ENCODE measurements at places on chromosomes 3 and 15. TPM values are rescaled to one million over a fixed set of nuclear protein-coding genes. Genes with fewer than 3 reads are reported as not detected.

Gene MED12L
- total RNA-seq, result 11.6 TPM

Gene CHDH
- 0.16 TPM for total RNA-seq

Gene STARD9
- 1.6 TPM for total RNA-seq

Gene ABI3BP
- 2.5 TPM for total RNA-seq

Gene EPHA3
- 55.0 TPM for total RNA-seq

Gene RAB6B
- total RNA-seq, result 45.5 TPM

Gene SMCO1
- total RNA-seq, result 0.10 TPM

Gene ASB14
- 1.00 TPM for total RNA-seq

Gene KNL1
- 13.1 TPM for total RNA-seq

DNA sequence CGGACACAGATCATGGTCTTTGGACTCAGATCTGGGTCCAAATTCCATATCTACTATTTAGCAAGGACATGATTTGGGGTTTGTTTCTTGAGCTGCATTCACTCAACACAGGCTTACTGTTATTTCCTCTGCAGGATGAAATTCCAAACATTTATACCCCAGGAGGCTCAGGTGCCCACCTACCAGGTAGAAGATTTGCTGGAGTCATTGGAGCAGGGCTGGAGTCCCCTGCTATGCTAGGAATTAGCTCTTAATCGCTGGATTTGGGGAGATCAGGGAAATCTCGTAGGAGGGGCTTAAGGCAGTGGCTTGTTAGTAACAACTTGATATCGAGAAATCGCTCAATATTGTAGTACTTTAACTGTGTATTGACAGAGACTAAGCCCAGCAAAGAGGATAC is 193.0 kb downstream of the IL20RB start:
- ATAC-seq, result no peak

DNA sequence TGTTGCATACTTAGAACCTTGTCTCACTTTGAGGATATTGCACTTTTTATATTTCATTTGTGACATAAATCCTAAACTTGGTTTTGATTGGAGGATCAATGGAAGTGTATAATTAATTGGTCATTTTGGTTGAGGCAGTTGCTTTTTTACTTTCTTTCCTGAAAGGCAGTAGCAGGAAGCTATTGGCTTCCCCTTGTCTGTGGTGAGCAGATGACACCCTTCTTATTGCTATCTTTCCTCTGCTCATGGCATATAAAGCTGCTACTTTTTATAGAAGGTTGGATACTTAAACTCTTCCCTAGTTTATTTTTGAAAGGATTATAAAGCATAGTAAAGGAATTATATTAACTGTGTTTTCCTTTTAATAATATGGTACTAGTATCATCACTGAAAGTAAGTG is 28.6 kb downstream of the FAM98B start:
- no peak for ATAC-seq

DNA sequence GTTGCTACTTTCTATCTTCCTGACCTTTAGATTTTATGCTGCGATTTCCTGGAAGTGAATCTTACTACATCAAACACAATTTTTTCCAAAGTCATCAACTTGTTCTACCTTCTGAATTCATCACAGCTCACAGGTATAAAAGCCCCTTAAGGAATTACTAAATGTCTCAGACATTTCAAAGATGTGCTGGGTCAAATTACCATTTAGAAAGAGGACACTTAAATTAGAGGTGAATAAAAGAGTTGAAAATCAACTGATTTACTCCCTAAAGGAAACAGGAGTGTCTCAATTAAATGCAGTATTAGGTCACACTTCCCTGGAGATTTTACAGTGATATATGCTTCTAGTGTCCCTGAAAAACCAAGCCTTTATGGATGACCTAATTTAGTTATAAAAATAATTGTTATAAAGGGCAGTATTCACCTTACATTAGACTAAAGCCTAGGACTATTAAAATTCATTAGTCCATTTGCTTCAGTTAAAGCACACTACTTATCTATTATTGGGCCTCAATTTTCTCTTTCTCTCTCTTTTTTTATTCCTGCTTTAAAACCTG is 128.8 kb downstream of the GMNC start:
- ATAC-seq, result no peak

DNA sequence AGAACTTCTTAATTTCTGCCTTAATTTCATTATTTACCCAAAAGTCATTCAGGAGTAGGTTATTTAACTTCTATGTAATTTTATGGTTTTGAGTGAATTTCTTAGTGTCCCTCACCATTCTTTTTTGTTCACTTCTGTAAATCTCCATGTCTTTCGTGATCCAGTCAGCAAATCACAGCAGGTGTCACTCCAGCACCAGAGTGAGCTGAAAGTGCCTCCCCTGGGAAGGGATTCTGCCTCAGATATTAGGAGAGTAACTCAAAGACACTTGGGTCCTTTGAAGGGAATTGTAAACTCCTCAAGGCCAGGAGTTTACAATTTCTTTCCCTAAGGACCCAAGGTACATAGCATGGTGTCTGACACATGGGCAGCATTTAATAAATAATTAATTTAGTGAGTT is 207.6 kb upstream of the AZI2 start:
- no peak for ATAC-seq

GRCh38 chr3:195556390-195556789 is 13.3 kb upstream of the PPP1R2 start:
- ATAC-seq, result no peak

DNA sequence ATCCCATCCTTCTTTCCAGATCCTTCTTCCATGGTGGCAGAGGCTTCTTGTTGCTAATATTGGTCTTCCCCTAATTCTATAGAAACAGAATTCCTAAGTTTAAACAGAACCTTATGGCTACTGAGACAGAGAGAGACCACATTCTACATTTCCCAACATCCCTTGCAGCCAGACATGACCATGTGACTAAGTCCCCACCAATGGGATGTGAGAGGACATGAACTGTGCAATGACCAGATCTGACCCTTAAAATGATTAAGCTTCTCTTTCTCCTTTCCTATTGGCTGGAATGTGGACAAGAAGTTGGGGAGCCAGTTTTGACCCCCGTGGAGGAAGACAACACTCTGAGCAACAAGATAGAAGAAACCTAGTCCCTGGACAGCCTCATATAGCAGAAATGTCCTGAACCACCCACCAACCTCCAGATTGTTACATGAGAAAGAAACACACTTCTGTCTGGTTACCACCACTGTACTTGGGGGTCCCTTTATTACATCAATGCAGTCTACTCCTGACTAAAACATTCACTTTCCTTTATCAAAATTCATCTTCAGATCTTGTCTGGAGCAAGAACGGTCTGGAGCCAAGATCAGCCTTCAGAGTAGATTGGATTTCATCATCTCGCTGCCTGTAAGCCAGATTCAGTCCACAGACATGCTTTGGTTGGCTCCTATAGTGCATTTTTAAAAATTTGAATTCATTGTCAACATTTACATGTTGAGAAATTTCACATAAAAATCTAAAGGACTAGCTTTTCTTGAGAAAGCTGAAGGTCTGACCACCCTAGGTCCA is 183.9 kb downstream of the SHQ1 start:
- no peak for ATAC-seq

DNA sequence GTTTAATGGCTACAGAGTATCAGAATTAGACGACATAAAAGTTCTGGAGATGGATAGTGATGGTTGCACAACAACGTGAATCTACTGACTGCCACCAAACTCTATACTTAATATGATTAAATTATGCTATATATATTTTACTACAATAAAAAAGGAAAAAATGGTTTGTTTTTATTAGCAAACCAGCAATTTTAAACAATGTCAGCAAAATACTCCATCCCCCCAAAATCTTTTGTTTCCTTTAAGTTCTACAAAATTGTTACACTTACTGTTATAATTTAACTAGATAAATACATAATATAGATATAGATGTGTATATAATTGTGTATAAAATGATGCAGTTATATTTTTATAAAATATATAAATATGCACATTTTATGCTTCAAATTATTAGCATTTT is 710.8 kb upstream of the UBE2E2 start:
- no peak for ATAC-seq

DNA sequence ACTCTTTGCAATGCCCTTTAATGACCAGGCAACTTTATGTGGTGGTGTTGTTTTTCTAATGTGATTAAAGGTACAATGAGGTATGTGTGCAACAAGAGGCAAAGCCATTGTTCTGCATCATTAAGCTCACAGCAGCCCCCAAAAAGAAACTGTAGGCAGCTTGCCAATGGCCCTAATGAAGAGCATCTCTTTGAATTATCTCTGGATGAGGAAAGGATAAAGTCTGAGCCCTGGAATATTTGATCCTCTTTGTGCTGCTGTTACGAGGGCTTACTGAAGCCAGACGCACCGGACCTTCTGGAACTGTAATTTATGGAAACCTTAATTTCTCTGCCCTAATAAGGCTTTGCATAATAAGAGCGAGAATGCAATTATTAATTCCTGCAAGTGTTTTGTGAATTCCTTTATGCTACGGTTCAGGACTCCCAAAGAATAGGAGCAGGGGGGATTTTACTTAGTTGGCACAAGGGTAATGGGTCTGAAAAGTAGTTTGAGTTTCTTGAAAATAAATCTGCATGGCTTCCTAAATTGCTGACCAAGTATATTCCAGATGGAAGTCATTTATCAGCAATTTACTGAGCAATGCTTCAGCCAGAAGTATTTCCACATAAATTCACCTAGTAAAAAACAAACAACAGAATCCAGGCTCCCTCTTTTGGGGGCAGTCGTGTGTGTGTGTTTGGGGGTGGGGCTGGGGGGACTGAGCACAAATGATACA is 193.4 kb downstream of the PDZRN3 start:
- ATAC-seq, result no peak

DNA sequence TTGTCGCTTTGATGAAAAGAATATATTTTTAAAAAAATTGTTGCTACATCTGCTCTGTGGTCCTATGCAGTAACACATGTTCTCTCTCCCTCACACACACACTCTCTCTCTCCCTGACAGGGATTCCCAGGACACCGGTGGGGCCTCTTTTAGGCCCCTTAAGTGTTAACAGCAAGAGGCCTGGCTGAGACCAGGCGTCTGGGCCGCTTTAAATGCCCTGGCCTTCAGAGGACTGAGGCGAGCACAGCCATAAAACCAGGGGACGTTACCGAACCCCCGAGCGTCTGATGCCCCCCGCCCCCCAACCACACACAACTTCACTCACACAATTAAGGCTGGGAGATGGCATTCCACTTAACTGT is 1.7 kb downstream of the BNC1 start:
- no peak for ATAC-seq

GRCh38 chr15:90351479-90352106 is 491 bp upstream of the ZNF774 start:
- peak; percentile 40 for ATAC-seq

DNA sequence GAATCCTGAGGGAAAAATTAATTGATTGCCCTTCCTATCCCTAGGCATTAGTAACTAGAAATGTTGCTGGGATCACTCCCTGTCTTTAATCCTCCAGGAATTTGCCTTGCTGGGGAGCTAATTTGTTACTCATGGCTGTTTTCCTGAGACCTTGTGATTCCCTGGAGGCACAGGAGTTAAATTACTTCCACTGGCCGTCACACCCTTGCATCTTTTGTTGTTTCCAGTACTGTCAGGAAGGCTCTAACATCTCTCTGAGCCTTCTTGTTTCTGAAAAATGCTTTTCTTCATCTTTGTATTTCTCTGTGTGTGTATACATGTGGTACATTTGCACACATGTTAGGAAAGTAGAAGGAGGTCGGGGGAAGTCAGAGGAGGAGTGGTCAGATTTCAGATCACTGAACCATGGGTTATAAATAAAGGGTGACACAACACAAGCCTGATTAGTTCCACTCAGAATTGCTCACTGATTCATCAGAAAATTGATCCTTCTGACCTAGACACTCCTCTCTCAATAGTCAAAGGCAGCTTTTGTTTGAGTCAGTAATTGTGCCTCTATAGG is 23.5 kb upstream of the LRRFIP2 start:
- peak; percentile 94 for ATAC-seq

- no peak for ATAC-seq
Observed at GRCh38 chr3:133096900-133097613, 58.9 kb downstream of the TMEM108 start.

GRCh38 chr3:117586161-117586560 is 876.6 kb downstream of the TUSC7 start:
- ATAC-seq, result no peak

- ATAC-seq, result peak; percentile 2
Observed at GRCh38 chr3:169760479-169760878, 4.4 kb downstream of the TERC start.

- ATAC-seq, result no peak
Observed at GRCh38 chr3:153574445-153574844, 412.4 kb downstream of the RAP2B start.

DNA sequence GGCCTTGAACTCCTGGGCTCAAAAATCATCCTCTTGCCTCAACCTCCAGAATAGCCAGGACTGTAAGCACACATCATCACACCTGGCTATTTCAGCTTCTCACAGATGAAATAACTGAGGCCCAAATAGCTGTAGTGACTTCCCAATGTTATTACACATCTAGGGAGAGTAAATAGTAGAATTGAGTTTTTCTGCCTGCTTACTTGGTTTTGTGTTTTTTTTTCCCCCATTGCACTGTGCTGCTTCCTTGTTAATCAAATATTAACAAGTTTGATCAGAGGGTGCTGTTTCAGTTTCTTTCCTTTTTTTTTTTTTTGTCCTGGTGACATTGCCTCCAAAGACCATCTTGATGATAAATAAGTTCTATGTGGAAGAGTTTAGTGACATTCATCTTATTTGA is 23.4 kb downstream of the ZNF609 start:
- no peak for ATAC-seq

GRCh38 chr3:72405943-72406566 is 442.2 kb downstream of the SHQ1 start:
- ATAC-seq, result no peak

DNA sequence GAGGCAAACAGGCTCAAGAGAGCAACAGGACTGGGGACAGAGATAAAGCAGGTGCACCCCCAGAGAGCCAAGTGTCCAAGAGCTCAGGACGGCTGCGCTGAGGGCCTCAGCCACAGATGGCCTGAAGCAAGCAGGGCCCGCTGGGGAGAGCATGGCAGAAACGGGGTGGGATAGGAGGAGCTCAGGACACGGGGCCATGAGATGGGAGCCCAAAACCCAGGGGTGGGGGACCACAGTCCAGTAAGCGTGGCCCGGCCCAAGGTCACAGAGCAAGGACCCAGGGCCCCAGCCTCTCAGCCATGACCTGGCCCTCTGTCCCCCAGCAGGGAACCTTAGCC is 9.5 kb downstream of the DUSP7 start:
- peak; percentile 13 for ATAC-seq

DNA sequence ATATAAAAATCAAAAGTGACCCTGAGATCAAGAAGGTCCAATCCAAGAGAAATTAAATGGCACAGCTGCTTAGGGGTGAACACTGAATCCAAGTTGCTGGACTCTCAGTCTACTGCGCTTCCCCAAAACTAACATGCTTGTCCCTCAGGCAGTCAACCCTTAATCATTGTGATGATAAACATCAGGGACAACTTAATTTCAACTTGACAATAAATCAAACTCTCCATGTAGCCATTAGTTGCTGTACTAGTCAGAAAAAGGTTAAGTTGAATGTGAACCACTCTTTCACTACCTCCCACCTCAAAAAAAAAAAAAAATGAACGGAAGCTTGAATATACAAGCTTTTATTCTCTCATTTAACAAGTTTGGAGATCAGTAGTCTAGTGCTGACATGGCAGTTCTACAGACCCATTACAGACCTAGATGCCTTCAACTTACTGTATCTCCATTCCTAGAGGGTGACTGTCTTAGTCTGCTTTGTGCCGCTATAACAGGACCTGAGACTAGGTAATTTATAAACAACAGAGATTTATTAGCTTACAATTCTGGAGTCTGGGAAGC is 185.7 kb downstream of the FHIT start:
- no peak for ATAC-seq

Data from motor neuron (in vitro differentiated cells).